ENCODE measurements at places on chromosomes 16 and 17.

DNA sequence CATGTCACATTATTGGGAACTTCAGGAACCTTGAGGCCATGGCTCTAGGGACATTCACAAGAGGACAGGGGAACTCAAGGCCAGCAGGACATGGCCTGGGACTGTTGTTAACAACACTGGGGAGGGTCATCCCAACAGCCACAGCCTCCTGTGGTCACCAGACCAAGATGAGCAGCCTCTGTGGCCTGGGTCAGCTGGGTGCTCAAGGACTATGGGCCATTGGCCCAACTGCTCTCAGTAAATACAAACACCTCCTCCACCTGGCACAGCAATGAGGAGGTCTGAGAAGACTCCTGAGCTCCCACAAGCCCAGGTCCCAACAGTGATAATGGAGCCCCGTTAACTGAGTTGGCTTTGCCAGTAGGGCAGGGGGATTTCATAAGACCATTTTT lies 20.9 kb downstream of the KIFC3 start:
- no peak for DNase-seq

DNA sequence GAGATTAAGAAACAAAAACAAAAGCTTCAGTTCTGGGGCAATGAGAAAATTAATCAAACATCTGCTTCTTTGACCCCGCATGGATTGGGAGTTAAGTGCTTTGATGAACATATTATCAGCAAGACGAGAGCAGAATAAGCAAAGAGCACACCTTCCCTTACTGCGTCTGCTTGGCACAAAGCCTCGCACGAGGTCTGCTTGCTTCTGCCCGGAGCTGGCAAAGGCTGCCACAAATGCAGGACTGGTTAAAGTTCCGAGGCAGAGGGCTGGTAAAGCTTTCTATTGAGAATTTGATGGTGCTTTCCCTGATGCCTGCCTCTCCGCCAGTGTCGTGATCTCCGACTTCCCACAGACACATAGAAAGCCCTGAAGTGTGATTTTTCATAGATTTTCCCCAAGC lies 17.0 kb downstream of the VAT1L start:
- no peak for DNase-seq

- DNase-seq, result no peak
These were observed 4.6 kb downstream of the PYCR1 start for GRCh38 chr17:81932333-81932983.

- peak; percentile 75 for DNase-seq
These were observed 5.0 kb downstream of the TBKBP1 start for GRCh38 chr17:47698749-47699535.

DNA sequence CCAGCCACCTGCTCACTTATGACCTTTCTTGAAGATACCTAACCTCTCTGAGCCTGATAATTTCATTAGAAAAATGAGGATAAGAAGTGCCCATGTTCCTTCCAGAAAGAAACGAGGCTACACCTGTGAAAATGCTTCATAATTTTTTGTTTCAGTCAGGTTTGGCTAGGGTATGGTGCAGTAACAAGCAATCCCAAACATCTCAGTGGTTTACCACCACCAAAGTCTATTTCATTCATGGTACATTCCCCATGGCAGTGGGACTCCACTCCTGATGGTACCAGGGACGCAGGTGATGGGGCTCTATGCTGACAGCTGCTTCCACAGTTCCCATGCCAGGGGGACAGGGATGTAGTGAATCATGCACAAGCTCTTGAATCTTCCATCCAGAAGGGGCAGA lies 147.6 kb upstream of the CES5A start:
- no peak for DNase-seq

DNA sequence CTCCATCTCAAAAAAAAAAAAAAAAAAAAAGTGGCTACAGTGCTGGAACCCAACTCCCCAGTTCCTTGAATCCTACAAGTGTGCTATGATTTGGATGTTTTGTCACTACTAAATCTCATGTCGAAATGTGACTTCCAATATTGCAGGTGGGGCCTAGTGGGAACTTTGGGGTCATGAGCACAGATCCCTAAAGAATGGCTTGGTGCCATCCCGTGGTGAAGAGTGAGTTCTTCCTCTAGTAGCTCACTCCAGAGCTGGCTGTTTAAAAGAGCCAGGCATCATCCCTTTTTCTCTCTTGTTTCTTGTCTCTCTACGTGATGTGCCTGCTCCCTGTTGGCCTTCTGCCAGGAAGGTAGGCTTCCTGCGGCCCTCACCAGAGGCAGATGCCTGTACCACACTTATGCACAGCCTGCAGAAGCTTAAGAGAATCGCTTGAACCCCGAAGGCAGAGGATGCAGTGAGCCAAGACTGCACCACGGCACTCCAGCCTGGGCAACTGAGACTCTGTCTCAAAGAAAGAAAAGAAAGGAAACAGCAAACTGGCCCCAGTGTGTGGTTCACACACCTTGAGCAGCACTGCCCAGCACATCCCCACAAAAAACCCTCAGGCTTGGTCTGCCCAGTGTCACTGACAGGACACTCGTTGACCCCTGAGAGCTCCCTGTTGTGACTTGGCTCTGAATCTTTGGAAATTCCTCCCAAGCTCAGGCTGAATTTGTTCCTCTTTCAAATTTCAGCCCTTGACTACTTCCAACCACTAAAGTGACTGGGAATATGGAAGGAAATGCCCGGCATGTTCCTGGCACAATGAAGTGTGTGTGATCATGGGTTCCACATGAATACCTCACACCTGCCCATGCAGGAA lies 3.1 kb downstream of the MT1E start:
- DNase-seq, result no peak

- DNase-seq, result no peak
These were observed 22.7 kb upstream of the KCNJ12 start for GRCh38 chr17:21353326-21354010.

GRCh38 chr17:80866050-80866793 lies 125.4 kb upstream of the CHMP6 start:
- DNase-seq, result peak; percentile 92

DNA sequence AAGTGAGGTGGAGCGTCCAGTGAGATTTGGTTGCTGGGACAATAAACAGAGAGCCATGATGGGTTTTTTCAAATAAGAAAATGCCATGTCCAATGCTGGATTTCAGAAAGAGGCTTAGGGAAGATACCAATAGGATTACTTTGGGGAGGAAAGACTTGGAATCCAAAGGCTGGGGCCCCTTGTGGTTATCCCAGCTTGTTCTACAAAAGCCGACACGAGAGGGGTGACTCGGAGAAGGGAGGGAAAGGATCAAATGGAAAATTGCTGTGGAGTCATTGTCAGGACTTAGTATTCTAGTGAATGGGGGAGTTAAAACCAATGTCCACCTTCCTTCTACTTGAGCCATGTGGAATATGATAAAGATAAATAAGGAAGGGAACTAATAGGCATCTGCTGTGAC lies 305.5 kb downstream of the SOX9 start:
- no peak for DNase-seq

- DNase-seq, result peak; percentile 15
These were observed at the start of gene TMEM238L for GRCh38 chr17:10803830-10804475. TMEM238L (minus strand) TSS chr17:10804099; CDS start chr17:10803963, 136 bp downstream.

DNA sequence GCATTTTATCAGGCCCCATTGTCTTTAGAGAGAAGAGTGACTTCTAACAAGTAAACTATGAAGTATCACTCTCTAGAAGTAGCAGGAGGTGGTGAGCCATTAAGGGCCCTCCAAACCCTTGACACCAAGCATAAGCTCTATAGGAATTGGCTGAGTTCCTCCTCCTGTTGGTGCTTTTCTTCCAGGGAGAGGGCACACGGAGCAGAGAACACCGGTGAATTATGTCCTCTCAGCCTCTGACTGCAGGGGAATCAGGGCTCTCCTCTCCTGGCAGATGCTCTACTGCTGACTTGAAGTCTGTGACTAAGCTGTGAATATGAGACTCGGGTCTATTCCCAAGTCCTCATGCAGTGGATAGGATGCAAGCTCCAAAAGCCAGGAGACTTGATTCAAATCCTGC lies 32.3 kb downstream of the CHD9 start:
- DNase-seq, result no peak

- DNase-seq, result no peak
These were observed 5.1 kb downstream of the GEMIN4 start for GRCh38 chr17:746783-747629.

DNA sequence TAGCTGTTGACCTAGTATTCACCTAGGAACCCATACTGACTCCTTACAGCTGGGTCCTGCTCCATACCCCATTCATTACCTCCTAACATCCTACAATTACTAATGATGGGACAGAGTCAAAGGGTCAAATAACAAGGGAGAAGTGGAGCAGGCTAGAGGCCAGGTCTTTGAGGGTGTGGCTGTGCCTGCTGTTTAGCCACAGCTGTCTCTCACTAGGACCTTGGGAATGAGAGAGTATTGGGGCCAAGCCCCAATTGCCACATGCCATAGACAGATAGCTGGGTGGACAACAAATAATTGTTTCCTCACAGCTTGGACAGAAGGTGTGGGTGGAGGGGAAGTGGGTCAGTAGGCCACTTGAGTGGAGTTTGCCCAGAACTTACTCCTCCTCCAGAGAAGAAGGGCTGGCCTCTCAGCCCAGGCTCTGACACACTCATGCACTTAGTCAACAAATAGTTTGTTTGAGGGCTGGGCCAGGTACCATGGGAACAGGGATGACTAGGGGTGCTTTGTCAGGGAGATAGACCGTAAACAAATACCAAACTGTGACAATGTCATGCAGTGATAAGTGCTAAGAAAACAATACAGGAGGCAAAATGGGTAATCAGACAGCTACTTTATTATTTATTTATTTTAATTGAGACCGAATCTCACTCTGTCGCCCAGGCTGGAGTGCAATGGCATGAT lies 10.2 kb upstream of the CENPT start:
- DNase-seq, result peak; percentile 30

DNA sequence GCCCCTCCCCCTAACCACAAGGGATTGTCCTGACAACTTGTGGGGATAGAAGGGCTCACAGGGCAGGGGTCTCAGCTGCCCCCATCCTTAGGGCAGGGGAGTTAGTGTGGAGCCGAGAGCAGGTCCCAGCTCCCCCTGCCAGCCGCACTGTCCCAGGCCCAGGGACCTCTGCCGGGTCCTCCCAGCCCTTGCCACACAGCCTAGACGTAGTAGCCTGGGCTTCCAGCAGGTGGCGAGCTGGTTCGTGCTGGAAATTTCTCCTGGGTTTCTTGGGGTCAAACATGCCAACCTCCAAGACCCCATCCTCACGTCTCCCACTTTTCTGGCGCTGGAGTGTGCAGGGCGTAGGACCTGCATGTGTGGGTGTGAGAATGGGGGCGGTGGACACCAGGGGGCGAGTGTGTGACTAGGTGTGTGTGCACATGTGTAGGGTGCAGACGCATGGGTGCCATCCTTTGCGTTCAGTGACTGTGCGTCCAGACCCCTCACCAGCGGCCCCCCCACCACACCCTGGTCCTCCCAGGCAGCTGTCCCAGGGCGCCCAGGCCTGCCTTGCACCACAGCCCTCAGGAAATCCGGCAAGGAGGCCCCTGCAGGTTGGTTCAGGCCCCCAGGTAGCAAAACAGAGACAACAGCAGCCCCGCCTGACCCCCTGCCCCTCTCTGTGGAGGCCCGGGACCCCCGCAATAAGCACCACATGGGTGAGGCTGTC lies 29.5 kb downstream of the SBK1 start:
- peak; percentile 36 for DNase-seq

DNA sequence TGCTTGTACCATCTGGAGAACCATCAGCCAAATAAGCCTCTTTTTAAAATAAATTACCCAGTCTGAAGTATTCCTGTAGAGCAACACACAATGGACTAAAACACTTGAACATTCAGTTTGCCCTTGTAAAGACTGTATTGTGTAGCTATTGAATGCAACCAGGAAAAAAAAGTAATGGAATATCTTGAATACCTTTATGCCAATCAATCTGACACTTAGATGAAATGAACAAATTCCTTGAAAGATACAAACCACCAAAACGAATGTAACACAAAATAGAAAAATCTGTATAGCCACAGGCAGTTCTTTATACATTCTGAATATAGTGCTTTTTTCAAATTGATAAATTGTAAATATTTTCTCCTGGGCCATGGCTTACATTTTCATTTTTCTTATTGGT lies 63.3 kb upstream of the KCNJ16 start:
- DNase-seq, result no peak

DNA sequence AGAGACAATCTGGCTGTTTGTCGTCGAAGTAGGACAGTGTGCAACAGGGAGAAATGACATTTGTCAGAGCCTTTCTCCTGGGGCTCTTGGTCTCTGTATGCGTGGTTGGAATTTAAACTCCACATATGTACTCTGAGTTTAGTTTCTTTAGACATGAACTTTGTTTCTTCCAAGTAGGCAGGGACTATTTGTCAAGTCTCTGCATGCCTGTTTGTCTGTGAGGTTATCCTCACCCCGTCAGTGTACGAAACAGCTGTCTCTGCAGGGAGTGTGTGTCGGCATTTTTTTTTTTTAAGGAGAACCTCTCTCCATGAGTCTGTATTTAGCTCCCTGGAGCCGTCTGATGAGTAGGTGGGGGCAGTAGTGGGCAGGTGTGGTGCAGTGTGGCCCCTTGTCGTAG lies 29.7 kb downstream of the NDEL1 start:
- DNase-seq, result peak; percentile 18

Data from eye (tissue), 1 donor.